ENCODE measurements at places on chromosomes 6 and 20.

DNA sequence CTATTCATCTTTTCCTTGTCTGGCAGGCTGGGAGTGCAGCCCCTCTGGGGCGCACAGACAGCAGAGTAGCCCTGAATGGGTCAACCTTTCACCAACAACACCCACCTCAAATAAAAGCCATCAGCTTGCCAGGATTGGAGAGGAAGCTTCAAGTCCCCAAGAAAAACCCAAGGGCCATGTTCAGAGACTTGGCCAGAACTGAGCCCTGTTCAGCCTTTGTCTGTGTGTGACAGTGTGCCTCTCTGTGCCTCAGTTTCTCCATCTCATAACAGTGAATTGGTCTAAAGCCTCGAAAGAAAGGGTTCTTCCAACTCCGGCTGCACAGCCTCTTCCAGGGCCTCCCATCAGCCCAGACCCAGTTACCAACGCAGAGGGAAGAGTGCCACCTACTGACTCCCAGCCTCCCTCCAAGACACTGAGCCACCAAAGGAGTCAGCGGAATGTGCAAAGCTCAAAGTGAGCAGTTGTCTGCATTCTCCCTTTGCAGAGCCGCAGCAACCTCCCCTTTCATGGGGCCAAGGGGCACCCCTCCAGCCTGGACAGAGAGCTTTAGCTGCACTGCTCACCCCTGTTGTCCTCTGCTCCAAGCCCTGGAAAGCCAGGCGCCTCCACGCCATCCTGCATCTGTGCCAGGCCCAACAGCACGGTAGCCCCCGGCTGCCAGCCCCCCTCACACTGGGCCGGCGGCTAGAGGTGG lies 82.7 kb upstream of the TOP1 start:
- DNase-seq = peak; percentile 76

- DNase-seq = no peak
Measured at GRCh38 chr20:62736407-62737071, 27.9 kb downstream of the NTSR1 start.

DNA sequence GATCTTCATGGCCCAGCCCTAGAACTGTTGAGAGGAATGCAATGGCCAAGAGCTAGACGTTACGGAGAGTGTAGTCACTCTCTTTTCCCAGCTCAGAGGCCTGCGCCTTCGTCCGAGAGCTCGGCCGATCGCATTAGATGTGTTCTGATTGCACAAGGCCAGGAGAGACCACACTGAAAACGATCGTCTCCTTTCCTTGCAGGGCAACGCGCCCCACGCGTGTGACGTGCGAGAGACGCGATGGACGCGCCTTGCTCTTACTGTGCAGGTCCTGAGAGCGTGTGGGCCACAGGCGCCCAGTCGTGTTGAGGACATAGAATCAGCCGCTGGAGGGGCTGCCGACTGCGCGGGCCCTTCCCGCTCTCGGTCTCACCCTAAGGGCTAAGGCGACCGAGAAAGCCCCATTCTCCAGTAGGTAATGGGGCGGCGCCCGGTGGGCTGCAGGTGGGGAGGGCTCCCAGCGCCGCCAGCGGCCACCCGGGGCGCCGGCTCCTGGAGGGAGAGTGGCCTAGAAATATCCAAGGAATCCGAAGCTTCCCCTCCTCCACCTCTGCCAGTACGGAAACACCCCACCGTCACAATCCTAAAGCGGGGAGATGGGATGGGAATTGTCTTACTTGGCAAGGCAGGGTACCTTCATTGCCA lies 26.9 kb downstream of the TFAP2B start:
- DNase-seq = no peak

- no peak for DNase-seq
Measured at GRCh38 chr20:16599257-16599656, 26.0 kb upstream of the KIF16B start.

GRCh38 chr6:162772466-162772865 lies 44.7 kb downstream of the PACRG start:
- no peak for DNase-seq

- DNase-seq = no peak
Measured at GRCh38 chr6:21831521-21832291, 238.2 kb downstream of the SOX4 start.

DNA sequence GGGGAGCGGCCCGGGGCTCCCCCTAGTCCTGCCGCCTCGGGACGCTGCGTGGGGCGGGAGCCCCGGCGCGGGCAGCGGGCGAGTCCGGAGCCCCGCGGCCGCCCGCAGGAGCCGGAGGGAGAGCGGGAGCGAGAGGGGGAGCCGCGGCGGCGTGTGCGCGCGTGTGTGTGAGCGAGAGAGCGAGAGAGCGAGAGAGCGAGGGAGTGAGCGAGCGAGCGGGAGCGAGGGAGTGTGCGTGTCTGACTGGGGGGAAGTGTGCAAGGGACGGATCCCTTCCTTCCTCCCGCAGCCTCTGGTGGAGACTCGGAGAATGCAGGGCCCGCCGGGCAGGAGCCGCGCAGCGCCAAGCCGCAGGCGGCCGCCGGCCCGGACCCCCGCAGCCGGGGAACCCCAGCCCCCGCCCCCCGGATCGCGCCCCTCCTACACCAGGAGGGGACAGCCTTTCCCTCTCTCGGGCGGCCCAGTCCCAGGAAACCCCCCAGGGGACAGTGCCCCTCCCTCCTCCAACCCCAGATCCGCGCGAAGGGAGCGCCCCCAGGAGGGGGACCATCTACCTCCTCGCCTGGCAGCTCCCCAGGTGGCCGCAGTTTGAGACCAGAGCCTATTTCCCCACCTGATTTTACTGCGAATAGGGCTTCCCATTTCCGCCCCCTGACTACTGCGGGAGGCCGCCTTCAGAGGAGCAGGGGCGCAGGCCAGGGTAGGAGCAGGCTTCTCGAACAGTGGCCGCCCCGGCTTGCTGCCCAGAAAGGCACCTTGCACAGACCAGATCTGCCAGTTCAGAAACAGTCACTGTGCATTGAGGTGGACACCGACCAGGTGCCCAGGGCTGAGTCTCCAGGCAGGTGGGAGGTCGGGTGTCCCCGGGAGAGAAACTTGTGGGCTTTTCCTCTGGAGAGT lies at the start of gene CDH22:
TSS of gene CDH22 (minus strand) at position 241 of the 900 bp plus-strand sequence. CDS start 57,204 bp downstream, outside the sequence.
- peak; percentile 14 for DNase-seq
